Stimulated activated CD8-positive, alpha-beta memory T cell treated with anti-CD3 and anti-CD28 coated beads, Interleukin-4, amount 100 ng/mL, for 48 hours (primary cell): ENCODE measurements at places on chromosomes 16 and 17.

GRCh38 chr16:69064124-69064763 lies 41.2 kb upstream of the HAS3 start:
- no peak for DNase-seq

DNA sequence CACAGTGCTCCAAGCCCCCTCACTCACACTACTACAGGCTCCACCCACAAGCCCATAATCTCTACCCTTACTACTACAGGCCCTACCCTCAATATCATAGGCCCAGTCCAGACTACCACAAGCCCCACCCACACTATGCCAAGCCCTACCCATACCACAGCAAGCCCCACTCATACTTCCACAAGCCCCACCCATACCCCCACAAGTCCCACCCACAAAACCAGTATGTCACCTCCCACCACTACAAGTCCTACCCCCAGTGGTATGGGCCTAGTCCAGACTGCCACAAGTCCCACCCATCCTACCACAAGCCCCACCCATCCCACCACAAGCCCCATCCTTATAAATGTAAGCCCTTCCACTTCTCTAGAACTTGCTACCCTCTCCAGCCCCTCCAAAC lies 13.8 kb downstream of the RIPOR1 start:
- DNase-seq: peak; percentile 84

- no peak for DNase-seq
Measured at GRCh38 chr16:53053967-53054669, 673 bp upstream of the CHD9 start.

GRCh38 chr16:83977056-83977815 lies 9.2 kb downstream of the NECAB2 start:
- DNase-seq: no peak

DNA sequence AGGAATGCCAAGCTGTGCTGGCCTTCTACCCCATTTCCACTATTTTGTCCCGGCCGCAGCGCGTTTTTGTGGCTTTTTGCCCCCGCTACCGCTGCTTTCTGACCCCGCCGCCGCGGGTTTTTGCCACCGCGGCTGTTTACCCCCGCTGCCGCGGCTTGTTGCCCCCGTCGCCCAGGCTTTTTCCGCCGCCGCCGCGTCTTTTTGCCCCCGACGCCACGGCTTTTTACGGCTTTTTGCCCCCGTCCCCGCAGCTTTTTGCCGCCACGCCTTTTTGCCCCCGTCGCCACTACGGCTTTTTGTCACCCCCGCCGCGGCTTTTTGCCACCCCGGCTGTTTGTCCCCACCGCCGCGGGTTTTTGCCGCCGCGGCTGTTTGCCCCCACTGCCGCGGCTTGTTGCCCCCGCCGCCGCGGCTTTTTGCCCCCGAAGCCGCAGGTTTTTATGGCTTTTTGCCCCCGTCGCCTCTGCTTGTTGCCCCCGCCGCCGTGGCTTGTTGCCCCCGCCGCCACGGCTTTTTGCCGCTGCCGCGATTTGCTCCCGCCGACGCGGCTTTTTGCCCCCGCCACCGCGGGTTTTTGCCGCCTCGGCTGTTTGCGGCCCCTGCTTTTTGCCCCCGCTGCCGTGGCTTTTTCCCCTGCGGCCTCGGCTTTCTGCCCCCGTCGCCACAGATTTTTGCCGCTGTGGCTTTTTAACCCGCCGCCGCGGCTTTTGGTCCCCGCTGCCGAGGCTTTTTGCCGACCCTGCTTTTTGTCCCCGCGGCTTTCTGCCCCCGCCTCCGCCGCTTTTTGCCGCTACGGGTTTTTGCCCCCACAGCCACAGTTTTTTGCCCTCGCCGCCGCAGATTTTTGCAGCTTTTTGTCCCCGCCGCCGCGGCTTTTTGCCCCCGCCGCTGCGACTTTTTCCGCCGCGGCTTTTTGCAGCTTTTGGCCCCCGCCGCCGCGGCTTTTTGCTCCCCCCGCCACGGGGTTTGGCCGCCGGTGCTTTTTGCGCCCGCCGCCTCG lies 520.4 kb upstream of the WSB1 start:
- no peak for DNase-seq

DNA sequence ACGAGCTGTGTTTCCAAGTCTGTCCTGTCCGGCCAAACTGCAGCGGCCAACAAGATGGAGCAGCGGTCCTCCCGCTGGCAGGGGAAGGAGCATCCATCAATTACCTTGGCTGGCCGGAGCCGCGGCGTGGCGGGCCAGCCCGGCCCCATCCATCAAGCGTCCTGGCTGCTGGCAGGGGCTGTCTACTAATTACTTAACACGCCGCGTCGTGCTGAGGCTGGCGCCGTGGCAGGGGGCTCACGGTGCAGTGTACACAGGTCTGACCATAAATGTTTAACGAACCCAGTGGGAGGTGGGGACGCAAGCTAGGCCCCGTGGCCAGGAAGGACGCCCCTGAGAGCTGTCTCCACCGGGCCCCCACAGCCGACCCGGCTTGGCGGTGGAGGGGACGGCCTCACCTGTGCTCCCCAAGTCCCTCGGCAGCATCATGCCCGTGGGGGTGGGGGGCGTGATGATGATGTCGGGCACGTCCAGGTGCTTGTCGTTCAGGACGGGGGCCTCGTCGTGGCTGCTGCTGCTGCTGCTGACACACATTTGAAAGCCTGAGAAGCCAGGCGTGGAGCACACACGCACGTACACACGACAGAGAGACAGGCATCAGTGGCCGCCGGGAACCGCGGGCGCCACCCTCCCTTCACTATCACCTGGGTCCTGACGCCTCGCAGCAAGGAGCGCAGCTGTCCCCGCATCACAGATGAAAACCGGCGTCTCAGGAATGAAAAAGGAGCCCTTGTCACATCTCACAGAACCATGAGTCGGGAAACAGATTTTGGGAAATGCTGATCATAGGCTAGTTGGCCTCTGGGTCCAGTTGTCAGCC lies 21.2 kb upstream of the GINS2 start:
- DNase-seq: no peak
